Peyer's patch (tissue), 4 donors: ENCODE measurements at places on chromosomes 6 and 20. TPM values are rescaled to one million over a fixed set of nuclear protein-coding genes. Genes with fewer than 3 reads are reported as not detected.

GRCh38 chr20:29472606-29473005 lies 1784.9 kb upstream of the DEFB115 start:
- no peaks in the 10 kb centered on the region for H3K36me3 ChIP-seq
- H3K27ac ChIP-seq, result no peak overlapping the region
- no peaks in the 10 kb centered on the region for H3K27me3 ChIP-seq
- no peak for DNase-seq
- no peaks in the 10 kb centered on the region for H3K4me1 ChIP-seq
- no peak overlapping the region for H3K4me3 ChIP-seq

DNA sequence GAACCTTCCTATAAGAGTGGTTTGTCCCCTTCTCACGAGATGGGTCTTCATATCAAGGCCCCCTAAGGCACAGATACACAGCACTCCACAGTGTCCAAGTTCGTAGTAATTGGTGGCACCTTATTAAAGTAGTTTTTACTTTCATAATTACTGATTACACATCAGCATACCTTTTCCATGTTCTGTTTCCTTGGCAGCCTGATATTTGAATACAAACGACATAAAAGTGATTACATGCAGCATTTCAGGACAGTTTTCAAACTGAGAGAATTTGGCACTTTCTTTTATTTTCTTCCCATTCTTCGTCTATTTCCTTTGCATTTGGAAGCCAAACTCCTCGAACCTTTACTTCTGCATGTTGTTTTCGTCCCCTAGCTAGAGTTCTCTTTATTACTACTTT lies 139.7 kb downstream of the MTHFD1L start:
- no peaks in the 10 kb centered on the region for H3K36me3 ChIP-seq
- no peaks in the 10 kb centered on the region for H3K27me3 ChIP-seq
- H3K4me1 ChIP-seq, result no peaks in the 10 kb centered on the region
- no peak for DNase-seq
- H3K27ac ChIP-seq, result no peak overlapping the region

DNA sequence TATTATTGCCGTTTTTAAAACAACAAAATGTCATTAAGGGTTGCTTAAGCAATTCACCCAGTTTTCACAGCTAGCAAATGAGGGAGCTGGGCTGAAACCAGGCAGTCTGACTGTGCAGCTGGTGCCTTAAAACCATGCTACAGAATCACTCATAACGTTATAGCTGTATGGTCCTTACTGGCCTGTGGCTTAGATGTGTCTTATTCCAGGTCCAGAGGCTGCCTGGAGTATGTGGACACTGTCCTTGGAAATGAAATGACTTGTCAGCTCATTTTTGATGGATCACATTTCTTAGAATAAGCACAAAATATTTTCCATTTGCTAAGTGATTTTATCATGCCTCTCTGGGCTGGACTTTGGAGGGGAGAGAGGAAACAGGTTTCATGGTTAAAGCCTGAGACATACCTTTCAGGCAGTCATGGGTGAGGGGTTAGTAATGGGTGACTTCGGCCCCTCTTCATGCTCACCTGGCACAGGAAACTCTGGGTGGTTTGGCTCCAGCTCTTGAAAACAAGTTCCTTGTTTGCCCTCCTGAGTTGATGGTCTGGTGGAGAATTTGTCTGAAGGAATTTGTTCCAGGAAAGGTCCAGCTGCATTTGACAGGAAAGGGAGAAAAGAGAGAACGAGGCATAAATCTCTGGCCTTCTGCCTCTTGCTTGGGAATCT lies 823.2 kb downstream of the DHX35 start:
- DNase-seq, result no peak
- no peaks in the 10 kb centered on the region for H3K4me1 ChIP-seq
- H3K36me3 ChIP-seq, result no peaks in the 10 kb centered on the region
- H3K27me3 ChIP-seq, result no peaks in the 10 kb centered on the region

GRCh38 chr6:113570641-113571040 lies 286.5 kb upstream of the MARCKS start:
- no peak overlapping the region for H3K27ac ChIP-seq
- H3K36me3 ChIP-seq, result no peaks in the 10 kb centered on the region
- no peak for DNase-seq
- no peaks in the 10 kb centered on the region for H3K4me1 ChIP-seq

- H3K36me3 ChIP-seq, result no peaks in the 10 kb centered on the region
- H3K4me3 ChIP-seq, result no peak overlapping the region
These were observed 174.6 kb downstream of the ZDHHC14 start for GRCh38 chr6:157555455-157556143.

GRCh38 chr6:82251942-82252341 lies 4.4 kb upstream of the IBTK start:
- no peaks in the 10 kb centered on the region for H3K27me3 ChIP-seq
- no peak overlapping the region for H3K4me3 ChIP-seq
- H3K36me3 ChIP-seq, result no peaks in the 10 kb centered on the region
- peaks cover 3% of the 10 kb centered on the region for H3K4me1 ChIP-seq
- no peak overlapping the region for H3K27ac ChIP-seq

DNA sequence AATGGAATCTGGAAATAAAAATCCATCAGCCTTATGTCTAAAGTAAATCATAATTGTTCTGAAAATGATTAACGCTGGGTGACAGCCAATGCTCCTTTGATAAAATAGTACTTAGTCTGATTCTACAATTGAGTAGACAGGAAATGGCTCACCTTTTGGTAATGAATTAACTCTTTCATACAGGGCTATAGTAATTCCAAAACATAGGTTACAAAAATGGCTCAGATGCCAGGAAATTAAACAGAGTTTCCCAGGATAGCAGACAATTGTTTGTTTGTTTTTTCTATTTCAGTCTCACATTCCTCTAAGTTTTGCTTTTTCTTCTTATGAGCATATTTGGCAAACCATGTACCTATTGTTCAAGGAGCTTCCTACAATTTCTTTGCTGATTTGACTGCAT lies 257.2 kb upstream of the EPHA7 start:
- H3K27me3 ChIP-seq, result no peaks in the 10 kb centered on the region
- no peak for DNase-seq
- H3K36me3 ChIP-seq, result no peaks in the 10 kb centered on the region

DNA sequence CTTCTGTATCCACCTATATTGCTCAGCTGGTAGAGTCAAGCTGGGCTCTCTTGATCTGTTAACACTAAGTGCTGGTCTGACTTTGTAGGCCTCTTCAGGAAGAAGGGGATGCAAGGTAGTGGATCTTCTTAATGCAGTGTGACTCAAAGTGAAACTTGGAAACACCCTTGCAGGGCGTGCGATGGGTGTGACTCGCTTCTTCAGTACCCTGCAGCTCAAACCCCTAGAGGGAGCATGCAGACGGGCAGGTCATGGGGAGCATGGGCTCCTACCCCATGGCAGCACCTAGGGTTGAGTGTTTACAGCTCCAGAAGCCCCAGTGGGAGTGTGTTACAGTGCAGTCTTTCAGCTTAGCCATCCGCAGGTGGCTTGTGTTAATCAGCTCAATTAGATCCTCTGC lies 757 bp upstream of the SAMD3 start:
- H3K4me1 ChIP-seq, result no peaks in the 10 kb centered on the region
- peak; percentile 66 for DNase-seq
- no peaks in the 10 kb centered on the region for H3K36me3 ChIP-seq

DNA sequence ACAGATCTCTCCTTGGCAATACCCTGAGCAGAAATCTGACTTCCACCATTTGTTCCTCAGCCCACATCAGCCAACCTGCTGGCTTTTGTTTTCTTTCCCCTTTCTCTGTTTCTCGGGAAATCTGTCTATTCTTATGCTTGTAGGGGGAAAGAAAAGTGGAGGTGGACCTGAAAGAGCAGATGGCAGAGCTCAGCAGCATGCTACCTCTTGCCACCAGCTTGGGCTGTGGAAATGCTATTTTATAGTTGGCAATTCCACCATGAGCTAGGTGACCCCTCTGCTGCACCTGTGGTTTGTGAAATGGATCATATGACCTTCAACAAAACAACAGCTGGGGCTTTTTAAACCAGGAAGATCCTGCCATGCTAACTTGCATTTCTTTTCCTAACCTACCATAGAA lies 6.8 kb upstream of the SPATS1 start:
- no peaks in the 10 kb centered on the region for H3K36me3 ChIP-seq
- no peak overlapping the region for H3K27ac ChIP-seq
- no peaks in the 10 kb centered on the region for H3K4me1 ChIP-seq
- DNase-seq, result no peak
- no peak overlapping the region for H3K4me3 ChIP-seq
- no peaks in the 10 kb centered on the region for H3K27me3 ChIP-seq

GRCh38 chr6:10643201-10643651 lies 51.2 kb downstream of the C6orf52 start:
- H3K4me1 ChIP-seq, result no peaks in the 10 kb centered on the region
- no peaks in the 10 kb centered on the region for H3K27me3 ChIP-seq
- H3K4me3 ChIP-seq, result no peak overlapping the region
- no peaks in the 10 kb centered on the region for H3K36me3 ChIP-seq

DNA sequence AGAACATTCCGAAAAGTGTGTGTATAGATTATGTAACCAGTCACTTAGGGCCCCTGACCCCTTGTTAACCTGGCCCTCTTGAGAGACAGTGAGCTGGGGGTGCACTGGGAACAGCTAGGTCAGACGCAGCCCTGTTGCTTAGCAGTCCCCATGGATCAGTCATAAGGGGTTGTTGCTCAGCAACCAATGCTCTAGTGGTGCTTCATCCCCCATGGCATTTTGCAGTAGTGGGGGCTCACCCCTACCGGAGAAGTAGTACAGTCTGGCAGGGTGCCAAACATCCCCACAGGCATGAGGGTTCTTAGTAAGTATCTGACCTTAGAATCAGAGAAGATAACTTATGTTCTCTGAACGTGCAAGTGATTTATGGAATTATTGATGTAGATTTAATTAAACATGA lies 12.3 kb downstream of the PKIB start:
- no peak overlapping the region for H3K27ac ChIP-seq
- H3K4me1 ChIP-seq, result no peaks in the 10 kb centered on the region
- H3K27me3 ChIP-seq, result no peaks in the 10 kb centered on the region
- DNase-seq, result no peak
- H3K36me3 ChIP-seq, result no peaks in the 10 kb centered on the region
- H3K4me3 ChIP-seq, result no peak overlapping the region

GRCh38 chr6:39411001-39411400 lies 88.5 kb upstream of the KCNK16 start:
- H3K36me3 ChIP-seq, result no peaks in the 10 kb centered on the region
- DNase-seq, result no peak
- H3K27me3 ChIP-seq, result no peaks in the 10 kb centered on the region
- no peaks in the 10 kb centered on the region for H3K4me1 ChIP-seq
- H3K27ac ChIP-seq, result no peak overlapping the region

DNA sequence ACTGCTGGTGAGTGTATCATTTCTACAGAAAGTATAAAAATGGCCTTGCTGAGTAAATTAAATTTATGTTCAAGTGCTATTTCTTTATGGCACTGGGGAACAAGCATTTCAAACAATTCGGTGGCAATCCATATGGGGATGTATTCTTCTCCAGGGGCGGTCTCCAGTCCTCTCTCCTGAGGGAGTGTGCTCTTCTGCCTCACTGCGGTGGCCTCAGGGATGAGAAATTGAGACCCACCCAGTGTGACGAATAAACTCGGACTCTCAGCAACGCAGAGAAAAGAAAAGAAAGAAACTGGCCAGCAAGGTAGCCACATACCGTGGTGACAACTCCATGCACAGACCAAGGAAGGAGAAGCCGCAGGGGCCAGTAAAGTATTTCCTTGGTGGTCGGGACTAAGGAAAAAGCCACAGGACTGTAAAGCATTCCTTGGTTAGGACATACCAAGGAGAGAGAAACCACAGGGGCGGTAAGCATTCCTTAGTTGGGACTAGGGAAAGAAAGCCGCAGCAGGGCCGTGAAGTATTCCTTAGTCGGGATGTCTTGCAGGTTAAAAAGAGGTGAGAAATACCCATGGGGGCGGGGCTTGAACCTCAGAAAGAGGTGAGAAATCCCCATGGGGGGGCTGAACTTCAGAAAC lies 13.6 kb upstream of the GOPC start:
- no peaks in the 10 kb centered on the region for H3K36me3 ChIP-seq
- no peaks in the 10 kb centered on the region for H3K4me1 ChIP-seq
- no peak overlapping the region for H3K27ac ChIP-seq

TRAPPC3L gene
- not detected for total RNA-seq

MDFI gene
- not detected for total RNA-seq

PPP1R3G gene
- 1.7 TPM for total RNA-seq

ZBP1 gene
- not detected for total RNA-seq
